ENCODE measurements at places on chromosomes 13 and 19.

DNA sequence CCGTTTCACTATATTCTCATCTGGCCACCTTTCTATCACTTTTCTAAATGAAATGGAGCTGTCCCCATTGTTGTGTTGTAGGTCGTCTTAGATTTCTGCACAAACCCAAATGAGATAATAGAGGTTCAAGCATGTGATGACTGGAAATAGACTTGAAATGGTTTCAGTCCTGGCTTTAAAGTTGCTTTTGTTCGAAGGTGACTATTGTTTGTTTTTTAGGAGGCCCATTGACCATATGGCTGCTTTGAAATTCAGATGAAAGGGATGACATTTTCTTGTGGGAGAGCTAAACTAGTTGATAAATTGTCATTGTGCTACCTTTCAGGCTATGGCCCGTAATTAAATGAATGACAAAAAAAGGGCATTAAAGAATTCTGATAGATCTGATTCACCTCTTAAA is 583.7 kb downstream of the GPC6 start:
- no peak for DNase-seq

DNA sequence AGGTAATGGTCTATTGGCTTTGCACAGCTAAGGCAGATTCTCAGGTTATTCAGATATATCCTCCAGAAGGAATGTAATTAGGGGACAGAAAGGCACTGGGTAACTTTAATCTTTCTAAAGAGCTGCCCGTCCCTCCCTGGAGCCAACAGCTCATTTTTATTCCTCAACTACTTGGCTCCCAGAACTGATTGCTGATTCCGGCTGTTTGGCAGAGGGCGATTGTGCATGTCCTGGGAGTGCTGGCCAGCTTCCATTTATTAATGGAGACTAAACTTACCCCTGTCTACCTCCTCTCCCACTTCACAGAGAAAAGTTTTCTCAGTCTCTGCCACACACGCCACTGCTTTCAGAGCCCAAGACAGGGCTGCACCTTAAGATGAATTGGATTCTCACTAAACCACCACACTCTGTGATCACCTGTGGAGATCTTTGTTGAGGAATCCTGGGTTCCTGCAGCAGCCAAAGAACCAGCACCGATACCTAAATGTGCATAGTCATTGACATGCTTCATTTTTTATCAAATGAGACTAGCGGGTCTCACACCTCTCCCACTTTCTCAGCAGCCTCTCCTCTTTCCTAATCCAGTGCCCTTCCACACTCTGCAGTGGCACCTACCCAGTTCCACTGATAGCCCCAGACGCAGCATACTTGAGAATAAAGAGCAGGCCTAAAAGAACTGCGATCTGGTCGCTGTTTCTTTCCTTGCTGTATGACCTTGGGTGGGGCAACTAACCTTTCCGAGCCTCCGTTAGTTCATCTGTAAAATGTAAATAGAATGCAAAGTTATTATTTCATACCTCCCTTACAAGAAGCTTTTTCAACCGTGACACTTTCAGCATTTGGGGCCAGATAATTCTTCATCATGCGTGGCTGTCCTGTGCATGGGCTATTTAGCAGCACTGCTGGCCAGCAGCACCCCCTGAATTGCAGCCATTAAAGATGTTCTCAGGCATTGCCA is 648.7 kb downstream of the UQCRFS1 start:
- DNase-seq = no peak

GRCh38 chr19:7159105-7159933 is 89.8 kb downstream of the ZNF557 start:
- DNase-seq = no peak

- no peak for DNase-seq
These were observed 921 bp upstream of the POLD1 start for GRCh38 chr19:50383001-50383851.

DNA sequence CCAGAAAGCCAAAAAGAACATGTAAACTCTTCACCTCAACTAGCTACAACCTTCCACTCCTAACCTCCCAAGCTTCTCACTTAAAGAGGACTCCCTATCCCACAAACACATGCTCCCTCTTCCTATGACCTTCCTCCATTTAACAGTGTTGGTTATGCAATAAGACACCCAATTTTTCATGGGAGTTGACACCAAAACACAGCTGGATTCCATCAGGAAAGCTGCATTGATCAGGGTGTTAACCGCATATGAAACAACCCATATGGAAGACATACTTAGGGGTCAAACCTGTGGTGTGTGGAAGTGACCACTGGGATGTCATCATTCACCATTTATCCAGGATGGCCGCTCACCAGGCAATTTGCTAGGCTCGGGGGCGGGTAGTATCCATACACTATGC is 21.9 kb downstream of the ZNF473 start:
- DNase-seq = no peak

- no peak for DNase-seq
These were observed 286.3 kb downstream of the TBC1D4 start for GRCh38 chr13:75195495-75196146.

DNA sequence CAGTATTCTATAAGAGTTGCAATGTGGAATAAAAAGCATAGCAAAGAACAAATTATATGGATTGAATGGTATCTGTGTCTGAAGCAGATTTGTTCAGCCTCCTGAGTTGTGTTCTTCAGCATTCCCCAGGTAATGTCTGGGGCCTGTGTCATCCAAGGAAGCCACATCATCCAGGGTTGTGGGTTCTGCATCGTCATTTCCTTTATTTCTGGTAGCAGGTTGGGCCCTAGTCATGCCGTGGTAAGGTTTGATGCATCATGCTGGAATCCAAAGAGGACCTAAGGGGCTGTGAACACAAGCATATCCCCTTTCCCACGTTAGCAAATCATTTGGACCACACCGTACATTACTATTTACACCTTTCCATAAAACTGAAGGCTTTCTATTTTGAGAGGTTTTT is 131.0 kb upstream of the ZNF91 start:
- DNase-seq = no peak

DNA sequence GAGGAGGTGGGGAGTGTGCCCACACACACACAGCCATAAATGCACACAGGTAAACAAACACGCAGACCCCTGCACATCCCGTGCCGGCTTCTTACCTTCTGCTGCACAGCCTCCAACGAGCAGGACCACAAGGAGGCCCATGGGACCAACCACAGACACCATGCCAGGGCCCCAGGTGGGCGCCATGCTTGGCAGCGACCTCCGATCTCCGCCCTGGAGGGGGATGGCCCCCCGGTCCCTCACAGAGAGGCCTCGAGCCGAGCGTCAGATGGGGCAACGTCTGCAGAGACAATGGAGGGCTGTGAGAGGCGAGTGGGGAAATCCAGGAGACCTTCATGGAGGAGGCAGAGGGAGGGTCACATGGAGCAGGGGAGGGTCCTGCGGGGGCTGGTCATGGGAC is 54.7 kb downstream of the PTPRS start:
- no peak for DNase-seq

- no peak for DNase-seq
These were observed 451.0 kb upstream of the SLC10A2 start for GRCh38 chr13:103517066-103517767.

DNA sequence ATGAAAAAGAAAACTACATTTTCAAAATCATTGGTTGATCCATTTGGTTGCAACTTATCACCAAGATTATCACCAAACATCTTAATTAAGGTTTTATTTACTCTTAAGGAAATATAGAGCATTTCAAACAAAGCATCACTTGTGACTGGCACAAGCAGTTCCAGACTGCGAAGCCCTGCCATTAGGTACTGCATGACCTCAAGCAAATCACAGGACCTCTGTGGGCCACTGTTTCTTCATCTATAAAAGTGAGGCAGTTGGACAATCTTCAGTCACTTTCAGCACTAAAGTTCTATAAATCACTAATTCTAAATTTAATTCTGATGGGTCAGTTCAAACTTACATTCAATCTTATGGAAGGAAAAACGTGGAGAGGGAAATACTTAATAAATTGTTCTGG is 2.0 kb downstream of the ELF1 start:
- DNase-seq = peak; percentile 16

GRCh38 chr13:66461021-66461420 is 769.1 kb downstream of the PCDH9 start:
- no peak for DNase-seq

- no peak for DNase-seq
These were observed 12.5 kb downstream of the MICOS13 start for GRCh38 chr19:5667751-5668271.

GRCh38 chr19:17172624-17173345 is 42.4 kb upstream of the USE1 start:
- DNase-seq = no peak

DNA sequence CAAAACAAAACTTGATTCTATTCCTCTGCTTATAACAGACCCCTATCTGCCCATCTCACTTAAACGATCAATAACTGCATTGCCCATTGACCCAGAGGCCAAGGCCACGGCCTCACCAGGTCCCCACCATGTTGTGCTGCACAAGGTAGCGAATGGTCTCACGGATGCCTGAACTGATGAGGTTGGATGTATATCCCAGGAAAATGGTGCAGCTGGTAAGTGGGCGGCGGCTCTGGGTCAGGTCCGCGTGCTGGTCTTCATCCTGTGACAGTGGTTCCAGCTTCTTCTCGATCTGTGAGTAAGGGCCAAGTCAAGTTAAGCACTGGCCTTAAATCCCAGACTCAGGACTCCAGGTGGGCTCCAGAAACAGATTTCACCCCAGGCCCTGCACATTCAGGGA is 1.6 kb downstream of the DHPS start:
- no peak for DNase-seq

DNA sequence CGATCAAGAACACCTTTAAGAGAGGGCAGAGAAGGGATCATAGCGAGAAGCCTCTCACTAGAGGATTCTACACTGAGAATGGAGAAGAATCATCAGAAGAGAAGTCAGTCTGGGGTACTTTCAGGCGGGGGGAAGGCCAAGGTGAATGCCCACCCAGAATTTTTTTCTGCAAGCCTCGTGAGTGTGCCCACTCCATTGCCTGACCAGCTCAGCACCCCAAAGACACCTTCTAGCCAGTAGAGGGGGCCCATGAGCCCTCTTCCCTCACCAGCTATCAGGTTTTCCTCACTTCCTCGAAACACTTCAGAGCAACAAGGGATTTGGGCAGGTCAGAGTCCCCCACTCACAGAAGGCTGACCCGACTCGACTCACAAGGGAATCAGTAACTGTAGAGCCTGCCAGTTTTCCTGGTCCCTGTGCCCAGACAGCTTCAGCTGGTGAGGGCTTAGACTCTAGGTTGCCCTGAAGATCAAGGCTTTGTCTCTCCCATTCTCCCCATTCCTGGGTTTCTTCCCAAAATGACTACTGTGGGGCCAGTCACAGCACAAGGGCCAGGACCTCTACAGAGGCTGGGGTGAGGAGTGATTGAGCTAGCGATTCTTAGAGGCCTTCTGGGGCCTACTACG is 18.4 kb downstream of the NLRP13 start:
- no peak for DNase-seq

GRCh38 chr19:960020-960419 is 24.1 kb upstream of the WDR18 start:
- no peak for DNase-seq

GRCh38 chr19:412356-413355 is 3.7 kb upstream of the C2CD4C start:
- no peak for DNase-seq

DNA sequence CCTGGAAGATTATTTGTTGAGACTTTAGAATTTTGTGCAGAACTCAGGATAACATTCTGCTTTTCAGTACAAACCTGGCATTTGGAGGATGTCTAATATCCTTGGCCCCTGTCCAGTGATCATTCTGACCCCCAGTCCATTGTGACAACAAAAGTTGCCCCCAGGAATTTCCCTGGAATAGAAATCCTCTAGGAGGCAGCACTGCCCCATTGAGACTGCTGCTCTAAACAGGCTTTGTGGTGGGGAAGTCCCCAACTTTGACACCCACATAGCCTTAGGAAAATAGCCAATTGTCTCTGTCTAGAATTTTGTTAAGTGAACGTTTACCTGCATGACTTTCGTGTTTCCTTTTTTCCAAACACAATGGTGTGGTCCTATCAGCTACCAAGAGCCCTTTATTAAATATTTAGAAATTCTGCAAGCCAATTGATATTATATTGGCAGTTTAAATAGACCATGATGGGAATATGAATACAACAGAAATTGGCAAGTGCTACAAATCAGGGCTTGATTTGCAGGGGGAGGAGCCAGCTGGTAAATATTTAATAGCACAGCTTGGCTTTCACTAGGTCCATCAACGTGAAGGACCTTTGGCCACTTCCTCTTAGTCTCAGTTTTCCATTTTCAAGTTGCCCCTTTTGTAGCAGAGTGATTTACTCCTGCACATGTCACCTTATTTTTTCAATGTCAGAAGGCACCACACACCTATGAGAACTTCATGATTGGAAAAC is 451.7 kb downstream of the EFNB2 start:
- DNase-seq = no peak

- DNase-seq = no peak
These were observed 9.7 kb upstream of the ZNF709 start for GRCh38 chr19:12494260-12494860.

DNA sequence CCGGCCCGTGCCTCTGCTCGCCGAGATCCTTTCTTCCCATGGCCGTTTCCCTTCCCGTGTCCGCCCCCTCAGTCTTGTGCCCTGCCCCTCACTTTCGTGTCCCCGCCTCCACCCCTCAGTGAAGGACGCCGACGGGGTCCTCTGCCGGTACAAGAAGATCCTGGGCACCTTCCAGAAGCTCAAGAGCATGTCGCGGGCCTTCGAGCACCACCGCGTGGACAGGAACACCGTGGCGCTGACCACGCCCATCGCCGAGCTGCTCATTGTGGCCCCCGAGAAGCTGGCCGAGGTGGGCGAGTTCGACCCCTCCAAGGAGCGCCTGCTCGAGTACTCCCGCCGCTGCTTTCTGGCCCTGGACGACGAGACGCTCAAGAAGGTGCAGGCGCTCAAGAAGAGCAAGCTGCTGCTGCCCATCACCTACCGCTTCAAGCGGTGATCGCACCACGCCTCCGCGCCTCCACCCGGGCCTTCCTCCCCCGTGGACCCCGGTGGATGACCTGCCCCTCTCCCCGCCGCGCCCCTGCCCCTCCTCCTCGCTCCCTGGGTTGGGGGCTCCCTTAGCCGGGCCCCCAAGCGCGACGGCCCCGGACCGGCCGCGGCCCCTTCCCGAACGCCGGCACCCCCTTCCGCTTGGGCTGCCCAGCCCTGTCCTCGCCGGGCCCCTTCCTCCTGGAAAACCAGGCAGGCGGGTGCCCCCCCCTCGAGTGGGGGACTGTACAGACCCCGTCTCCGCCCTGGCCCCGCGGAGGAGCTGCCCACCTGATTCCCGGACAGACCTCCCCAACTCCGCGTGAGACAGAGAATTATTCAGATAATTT is 2.3 kb upstream of the U2AF2 start:
- DNase-seq = no peak

GRCh38 chr13:96621634-96622183 is 372.6 kb downstream of the OXGR1 start:
- DNase-seq = no peak
